Panc1 (cell line): ENCODE measurements at places on chromosomes 7 and 10.

GRCh38 chr10:21675157-21675796 lies 141.2 kb downstream of the MLLT10 start:
- DNase-seq: peak; percentile 22

- no peak for DNase-seq
These were observed 3.6 kb downstream of the ADGRA1 start for GRCh38 chr10:133091316-133091715.

- DNase-seq: peak; percentile 78
These were observed at the start of gene MORN4 for GRCh38 chr10:97632949-97633884. Gene MORN4 (minus strand): TSS chr10:97633500. CDS start chr10:97619653, 13,847 bp downstream.

DNA sequence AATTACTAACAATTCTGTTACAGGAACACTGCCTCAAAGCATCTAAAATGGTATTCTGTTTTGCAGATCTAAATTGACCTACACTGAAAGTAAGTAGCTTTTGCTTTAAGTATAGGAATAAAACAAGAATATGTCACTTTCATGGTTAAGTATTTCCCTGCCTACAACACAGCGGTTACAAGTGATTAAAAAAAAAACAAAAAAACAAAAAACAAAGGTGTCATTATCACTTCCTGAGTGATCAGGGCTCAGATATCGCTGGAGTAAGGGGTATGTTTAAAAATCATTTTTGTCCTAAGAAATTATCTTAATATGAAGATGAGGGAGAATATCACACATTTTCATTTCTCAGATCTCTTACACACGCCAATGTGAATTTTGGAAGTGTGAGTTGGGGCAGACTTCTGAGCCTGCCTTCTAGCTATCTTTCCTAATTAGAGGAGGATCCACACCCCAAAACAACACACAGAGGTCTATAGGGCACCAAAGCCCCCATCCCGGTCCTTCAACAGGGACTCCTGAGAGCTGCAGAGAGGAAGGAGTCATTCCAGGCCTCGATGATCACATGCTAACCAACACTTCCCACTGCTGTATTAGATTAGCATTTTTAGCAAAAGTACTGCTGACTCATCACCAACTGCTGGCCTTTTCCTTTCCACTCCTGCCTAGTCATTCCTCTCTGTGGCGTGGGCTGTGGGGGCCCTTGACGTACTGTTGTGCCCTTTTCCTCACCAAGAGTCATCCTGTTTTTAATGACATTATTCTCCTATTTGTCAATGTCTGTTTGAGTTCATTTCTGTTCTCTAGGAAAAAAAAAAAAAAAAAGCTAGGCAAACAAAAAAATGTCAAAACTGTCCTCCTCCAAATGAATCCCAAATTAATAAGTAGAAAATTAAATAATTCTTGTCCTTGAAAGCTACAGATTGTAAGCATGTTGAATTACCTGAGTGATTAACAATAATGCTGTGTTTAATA lies 31.2 kb downstream of the PRTFDC1 start:
- DNase-seq: no peak

- DNase-seq: no peak
These were observed 610.5 kb downstream of the KCNMA1 start for GRCh38 chr10:77027141-77027540.

DNA sequence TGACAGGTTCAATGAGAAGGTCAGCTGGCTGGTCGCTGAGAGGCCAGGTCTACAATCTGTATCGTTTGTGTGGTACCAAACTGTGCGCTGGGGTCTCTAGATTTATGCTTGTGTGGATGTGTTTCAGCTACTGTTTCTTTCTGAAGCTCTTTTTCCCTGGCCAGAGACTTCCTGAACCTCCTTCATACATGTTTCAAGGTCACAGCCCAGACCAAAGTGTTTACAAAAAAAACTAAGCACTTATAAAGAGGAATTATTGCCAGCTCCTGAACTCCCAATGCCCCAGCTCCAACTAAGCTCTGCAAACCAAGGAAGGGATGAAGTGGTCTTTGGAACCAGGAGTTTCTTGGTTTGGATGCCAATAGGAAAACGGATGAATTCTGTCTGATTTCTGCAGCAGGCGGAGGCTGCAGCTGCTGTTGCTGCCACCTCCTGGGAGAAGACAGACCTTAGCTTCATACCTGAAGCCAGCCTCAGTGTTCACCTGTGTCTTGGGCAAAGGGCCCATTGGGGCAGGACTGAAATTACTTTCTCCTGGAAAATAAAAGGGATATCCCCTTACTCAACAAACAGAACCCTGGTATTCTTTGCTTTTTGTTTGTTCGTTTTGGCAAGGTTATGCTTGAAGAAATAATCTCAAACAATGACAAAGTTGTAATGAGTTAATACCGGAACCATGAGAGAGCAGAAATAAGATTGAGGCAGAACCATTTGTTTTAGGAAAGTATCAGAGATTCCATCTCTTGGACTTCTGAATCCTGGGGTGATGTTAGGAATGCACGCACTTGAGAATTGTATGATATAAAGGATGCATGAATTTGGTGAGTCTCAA lies 24.6 kb upstream of the MKLN1 start:
- DNase-seq: no peak

DNA sequence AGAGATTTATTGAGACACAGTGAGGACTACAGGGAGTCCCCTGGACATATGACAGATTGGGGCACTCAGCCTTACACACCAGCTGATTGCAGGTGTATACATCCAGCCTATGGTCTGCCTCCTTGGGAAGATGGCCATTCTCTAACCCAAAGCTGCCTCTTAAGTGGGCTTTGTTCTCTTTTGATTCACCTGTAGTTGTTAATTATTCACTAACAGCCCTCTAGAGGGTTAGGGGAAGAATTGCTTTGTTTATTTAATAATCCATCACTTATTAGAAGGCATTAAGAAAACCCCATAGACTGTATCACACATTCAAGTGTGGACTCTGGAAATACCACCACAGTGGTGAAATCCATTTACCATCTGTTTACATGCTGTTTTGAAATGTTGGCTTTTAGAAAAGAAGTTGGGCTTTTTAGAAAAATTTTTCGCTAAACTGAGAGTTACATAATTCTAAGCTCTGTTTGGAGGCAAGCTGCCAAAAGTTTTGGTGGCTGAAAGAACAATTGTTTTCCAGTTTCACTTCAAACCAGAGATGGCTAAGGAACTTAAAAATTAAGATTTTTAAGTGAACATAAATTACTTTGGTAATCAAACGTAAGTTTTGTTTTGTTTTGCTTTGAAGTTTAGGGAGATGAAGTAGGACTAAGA lies 379.1 kb downstream of the ADRA2A start:
- DNase-seq: no peak

- DNase-seq: no peak
These were observed 2.3 kb downstream of the CALU start for GRCh38 chr7:128741491-128741890.

DNA sequence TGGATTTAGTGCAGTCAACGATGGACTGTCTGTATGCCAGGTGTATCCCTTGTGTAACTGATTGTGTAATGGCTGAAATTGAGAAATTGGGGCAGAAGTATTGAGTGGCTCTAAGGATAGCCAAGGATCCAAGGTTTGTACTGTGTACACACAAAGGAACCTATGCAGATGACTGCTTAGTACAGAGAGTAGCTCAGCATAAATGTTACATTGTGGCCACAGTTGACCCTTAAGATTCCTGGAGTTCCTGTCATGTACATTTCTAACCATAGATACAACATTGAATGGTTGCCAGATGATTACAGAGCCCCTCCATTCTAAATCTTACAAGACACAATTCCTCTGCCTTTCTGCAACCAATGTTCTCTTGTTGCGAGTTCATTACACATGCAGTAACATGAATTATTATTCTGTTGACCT lies 25.3 kb downstream of the CCDC126 start:
- DNase-seq: no peak

DNA sequence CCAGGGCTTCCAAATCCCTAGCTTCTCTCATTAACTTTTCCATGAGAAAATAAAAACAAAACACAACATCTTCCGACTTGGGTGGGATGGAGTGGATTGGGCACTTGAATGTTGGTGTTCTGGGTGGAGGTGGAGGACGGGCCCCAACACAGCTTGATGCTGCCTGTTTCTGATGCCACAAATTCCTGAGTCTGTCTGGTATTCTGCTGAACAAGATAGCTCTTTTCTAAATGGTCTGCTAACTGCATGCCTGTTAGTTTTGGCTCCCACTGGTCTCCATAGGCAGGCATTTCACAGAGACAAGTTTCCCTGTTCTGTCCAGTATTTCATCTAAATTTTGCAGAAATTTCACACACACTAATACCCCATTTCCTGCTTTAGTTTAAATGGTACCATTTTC lies 160.9 kb upstream of the FZD8 start:
- DNase-seq: no peak

GRCh38 chr7:133613250-133613790 lies 360.4 kb downstream of the EXOC4 start:
- no peak for DNase-seq

DNA sequence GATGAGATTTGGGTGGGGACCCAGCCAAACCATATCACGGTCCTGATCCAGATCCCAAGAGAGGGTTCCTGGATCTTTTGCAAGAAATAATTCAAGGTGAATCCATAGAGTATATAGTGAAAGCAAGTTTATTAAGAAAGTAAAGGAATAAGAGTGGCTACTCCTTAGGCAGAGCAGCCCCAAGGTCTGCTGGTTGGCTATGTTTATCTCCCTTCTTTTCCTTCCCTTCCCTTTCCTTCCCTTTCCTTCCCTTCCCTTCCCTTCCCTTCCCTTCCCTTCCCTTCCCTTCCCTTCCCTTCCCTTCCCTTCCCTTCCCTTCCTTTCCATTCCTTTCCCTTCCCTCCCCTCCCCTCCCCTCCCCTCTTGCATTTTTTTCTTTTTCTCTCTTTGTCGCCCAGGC lies 35.2 kb downstream of the OTUD1 start:
- no peak for DNase-seq
